CD4-positive, alpha-beta memory T cell (primary cell): ENCODE measurements at places on chromosomes 16 and 17.

DNA sequence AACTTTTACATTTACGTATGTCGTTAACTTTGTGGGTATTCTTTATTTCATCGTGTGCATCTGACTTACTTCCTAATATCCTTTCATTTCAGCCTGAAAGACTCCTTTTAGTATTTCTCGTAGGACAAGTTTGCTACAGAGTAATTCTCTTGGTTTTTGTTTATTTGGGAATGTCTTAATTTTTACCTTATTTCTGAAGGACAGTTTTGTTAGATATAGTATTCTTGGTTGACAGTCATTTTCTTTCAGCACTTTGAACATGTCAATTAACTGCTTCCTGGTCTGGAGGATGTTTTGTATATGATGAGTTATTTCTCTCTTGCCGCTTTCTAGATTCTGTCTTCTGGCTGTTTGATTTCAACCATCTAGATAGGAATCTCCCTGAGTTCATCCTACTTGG lies 109.2 kb upstream of the NACA2 start:
- DNase-seq = no peak
- H3K36me3 ChIP-seq = no peaks in the 10 kb centered on the region
- H3K4me3 ChIP-seq = no peak overlapping the region
- no peaks in the 10 kb centered on the region for H3K27me3 ChIP-seq
- no peak overlapping the region for H3K27ac ChIP-seq
- H3K4me1 ChIP-seq = no peaks in the 10 kb centered on the region

GRCh38 chr17:27856676-27857432 lies 36.3 kb downstream of the LYRM9 start:
- H3K4me1 ChIP-seq = no peaks in the 10 kb centered on the region
- H3K36me3 ChIP-seq = no peaks in the 10 kb centered on the region
- H3K4me3 ChIP-seq = no peak overlapping the region
- H3K27ac ChIP-seq = no peak overlapping the region

- DNase-seq = peak; percentile 49
- H3K27ac ChIP-seq = no peak overlapping the region
- peaks cover 5% of the 10 kb centered on the region for H3K36me3 ChIP-seq
- no peaks in the 10 kb centered on the region for H3K4me1 ChIP-seq
- H3K4me3 ChIP-seq = no peak overlapping the region
Observed at GRCh38 chr17:48131216-48131824, 23.8 kb downstream of the SNX11 start.

- no peak overlapping the region for H3K4me3 ChIP-seq
- no peaks in the 10 kb centered on the region for H3K36me3 ChIP-seq
- no peaks in the 10 kb centered on the region for H3K4me1 ChIP-seq
Observed at GRCh38 chr17:44820631-44821212, 9.4 kb downstream of the GJC1 start.
